SHP77 (cell line): ENCODE measurements at places on chromosomes 2 and 18.

- DNase-seq: no peak
Measured at GRCh38 chr2:71380665-71381064, 49.1 kb downstream of the ZNF638 start.

DNA sequence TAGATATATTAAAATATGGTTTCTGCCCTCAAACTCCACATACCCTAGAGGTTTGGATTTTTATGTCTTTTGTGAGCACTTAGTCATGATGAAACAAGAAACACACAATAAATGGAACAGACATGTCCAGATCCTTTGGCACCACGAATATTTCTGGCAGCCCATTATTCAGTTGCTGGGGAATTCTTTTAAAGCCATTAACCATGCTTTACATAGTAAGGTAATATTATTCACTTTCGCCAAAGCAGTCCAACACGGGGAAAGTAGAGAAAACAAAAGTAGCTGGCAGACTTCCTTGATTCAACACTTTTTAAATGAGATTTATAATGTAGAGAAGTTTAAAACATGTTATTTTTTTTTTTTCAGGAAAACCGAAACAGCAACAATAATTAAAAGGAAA, 235.4 kb downstream of the PIEZO2 start:
- no peak for DNase-seq

- DNase-seq: no peak
Measured at GRCh38 chr2:204869132-204869823, 324.0 kb downstream of the PARD3B start.

DNA sequence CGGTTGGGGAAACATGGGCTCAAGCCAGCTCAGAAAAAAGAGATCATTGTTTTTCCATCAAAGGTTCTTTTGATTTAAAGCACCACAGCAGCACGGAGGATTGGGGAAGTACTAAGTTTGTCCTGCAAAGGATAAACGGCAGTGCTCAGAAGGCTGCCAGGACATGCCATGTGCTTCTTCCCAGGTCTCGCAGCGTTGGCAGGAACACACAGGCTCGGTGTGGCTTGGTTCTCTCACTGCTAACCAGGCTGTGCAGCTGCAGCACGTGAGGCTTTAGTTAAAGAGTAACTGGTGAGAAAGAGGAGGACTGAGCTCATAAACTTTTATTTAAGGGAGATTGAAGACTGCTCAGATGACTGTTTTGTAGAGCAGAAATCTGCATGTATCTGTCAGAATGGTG, 264.3 kb downstream of the TSN start:
- DNase-seq: no peak

- DNase-seq: no peak
Measured at GRCh38 chr2:168912466-168912865, 11.4 kb downstream of the G6PC2 start.

DNA sequence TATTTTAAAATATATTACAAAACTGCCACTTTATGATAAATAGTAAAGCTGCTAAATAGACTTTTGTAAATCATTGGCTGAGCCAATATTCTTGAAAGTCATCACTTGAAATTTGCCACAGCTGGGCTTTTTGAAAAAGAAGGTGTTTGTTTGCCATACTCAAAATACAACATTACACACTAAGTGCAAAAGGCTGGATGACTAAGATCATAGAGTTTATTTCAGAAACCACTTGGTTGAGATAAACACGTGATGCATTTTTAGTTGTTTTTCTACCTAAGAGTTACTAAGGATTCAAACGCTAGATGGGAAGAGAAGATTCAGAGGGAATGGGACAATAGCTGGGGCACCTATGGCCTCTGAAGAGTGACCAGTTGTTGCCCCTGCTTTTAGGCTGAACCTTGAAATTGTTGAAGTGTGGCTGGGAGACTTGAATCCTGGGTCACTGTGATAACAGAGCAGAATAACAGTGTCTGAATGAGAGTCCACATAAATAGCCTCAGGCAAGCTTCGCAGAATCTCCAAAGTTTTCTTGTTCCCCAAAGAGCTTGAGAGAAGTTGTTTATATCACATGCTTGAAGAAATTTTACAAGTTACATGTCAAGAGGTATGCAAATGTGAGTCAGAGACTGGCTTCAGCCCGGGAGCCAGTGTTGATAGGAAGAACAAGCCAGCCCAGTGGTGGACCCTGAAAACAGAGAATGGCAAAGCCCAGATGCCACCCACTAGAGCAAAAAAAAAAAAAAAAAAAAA, 409.8 kb downstream of the GPD2 start:
- DNase-seq: no peak

GRCh38 chr2:30366199-30366691, 80.8 kb upstream of the LCLAT1 start:
- no peak for DNase-seq

DNA sequence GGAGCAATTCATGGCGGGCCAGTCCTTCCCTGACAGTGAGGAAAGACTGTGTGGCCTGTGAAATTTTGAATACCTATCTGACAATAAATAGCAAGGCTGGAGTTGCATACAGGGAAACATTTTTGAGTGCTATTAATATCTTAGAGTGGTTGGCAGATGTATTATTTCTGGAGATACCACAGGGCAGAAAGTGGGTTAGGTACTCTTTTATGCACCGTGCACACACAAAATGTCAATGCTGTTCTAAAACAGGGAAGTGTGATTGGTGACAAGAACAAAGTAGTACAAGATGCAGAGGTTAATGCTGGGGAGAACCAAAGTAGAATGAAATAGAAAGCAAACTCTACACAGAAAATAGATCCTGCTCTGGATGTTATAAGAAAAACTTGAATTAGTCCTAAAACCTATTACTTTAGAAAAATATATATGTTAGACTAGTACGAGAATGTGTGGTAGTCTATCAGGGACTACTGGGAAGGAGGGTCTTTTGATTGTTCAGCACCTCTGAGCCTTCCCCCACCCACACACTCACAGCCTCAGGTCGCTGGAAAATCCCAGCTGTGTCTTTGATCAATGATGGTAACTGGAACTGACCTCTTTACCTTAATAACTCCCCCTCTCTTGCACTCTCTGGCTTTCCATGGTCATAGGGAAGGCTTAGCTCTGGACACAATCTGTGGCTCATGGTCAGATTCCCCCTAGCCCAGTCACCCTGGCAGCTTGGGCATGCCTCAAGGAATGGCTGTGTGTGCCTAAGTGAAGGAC, 58.2 kb downstream of the SERPINB8 start:
- no peak for DNase-seq

DNA sequence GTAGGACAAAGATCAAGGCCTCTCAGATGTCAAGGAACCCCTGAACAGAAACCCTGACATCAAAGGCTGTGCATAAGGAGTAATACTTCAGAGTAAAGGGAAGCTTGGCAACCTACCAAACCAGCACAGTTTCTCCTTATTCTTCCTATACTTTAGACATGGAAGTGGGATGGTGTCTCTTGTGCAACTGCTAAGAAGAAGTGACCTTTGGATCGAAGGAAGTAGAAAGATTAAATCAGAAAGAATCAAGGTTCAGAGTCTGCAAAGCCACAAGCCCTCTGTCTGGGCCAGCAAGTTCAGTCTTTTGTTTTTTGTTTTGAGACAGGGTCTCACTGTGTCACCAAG, 66.2 kb upstream of the SLC39A10 start:
- DNase-seq: no peak

DNA sequence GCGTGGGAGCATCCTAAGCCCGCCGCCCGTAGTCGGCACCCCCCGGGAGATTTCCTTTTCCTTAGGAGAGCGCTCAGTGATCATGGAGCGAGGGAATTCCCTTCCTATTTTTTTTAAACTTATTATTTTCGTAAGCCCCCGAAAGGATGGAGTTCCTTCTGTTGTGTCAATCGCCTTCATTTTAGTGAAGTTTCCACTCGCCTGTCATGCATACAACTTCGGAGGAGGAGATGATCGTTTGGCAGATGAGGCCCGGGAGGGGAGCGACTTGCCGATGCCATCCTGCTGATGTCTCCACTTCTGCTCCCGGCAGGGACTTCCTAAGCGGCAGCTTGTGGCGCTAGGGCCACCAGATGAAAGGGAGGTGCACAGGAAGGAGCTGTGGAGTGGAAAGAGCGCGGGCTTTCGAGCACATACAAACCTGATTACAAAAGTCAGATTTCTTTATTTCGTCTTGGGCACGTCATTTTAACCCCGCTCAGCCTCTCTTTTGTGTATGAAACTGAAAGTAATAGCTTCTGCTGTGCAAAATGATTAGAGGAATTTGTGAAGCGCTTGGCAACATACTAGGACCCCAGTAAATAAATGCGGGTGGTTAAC, at the start of gene ADGRF3:
Gene ADGRF3, minus strand, starts transcription at position 336 of the 600 bp plus-strand sequence. CDS start 555 bp downstream, outside the sequence.
- peak; percentile 74 for DNase-seq
